Spleen (tissue), 13 donors: ENCODE measurements at places on chromosomes 7 and 10.

- DNase-seq, result no peak
- H3K36me3 ChIP-seq, result no peaks in the 10 kb centered on the region
- H3K27ac ChIP-seq, result no peak overlapping the region
Observed at GRCh38 chr10:46992803-46993561, 81.8 kb downstream of the PTPN20 start.

GRCh38 chr10:102511583-102512274, 8.0 kb downstream of the SUFU start:
- no peak overlapping the region for H3K4me3 ChIP-seq
- peaks cover 38% of the 10 kb centered on the region for H3K4me1 ChIP-seq
- DNase-seq, result peak; percentile 64
- no peaks in the 10 kb centered on the region for H3K27me3 ChIP-seq

DNA sequence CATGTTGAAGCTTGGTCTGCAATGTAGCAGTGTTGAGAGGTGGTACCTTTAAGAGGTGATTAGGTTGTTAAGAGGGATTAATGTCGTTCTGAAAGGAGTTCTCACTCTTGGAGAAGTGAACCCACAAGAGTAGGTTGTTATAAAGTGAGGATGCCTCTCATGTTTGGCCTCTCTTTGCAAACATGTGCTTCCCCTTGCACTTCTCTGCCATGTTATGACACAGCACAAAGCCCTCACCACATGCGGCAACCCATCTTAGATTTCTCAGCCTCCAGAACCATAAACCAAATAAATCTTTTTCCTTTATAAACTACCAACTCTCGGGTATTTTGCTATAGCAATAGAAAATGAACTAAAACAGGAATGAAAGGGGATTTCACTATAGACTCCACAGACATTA, 66.3 kb downstream of the KMT2C start:
- no peaks in the 10 kb centered on the region for H3K4me1 ChIP-seq
- H3K4me3 ChIP-seq, result no peak overlapping the region
- no peak overlapping the region for H3K27ac ChIP-seq
- H3K27me3 ChIP-seq, result no peaks in the 10 kb centered on the region

DNA sequence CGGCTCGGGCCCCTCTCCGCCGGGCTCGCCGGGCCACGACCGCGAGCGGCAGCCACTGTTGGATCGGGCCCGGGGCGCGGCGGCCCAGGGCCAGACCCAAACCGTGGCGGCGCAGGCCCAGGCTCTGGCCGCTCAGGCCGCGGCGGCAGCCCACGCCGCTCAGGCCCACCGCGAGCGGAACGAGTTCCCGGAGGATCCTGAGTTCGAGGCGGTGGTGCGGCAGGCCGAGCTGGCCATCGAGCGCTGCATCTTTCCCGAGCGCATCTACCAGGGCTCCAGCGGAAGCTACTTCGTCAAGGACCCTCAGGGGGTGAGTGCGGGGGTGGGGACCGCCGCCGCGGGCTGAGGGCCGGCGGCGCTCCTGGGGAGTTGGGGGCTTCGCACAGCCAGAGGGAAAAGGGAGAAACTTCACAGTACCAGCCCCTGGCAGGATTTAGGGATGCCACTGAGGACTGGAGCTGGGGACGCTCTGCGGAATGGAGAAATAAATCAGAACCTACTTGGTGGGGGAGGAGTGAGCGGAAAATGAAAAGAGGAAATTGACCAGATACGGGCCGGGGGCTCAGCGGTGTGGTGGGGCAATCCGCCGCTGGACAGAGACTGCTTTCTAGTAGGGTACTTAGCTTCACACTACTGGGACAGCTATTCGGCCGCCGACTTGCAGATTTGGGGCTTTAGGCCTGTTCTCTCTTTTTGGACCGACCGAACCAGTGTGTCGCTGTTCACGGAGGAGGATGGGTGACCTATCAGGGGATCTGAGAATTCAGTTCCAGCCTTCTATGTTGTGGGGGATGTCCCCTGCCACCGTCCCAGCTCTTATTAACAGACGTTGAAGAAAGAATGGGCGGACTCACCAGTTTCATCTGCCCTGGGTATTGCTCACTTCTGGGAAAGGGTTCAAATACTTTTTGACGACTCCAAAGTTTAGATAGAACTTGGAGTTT, 669 bp downstream of the PI4K2A start:
- peak overlapping the region; percentile 93 for H3K27ac ChIP-seq
- DNase-seq, result peak; percentile 85
- H3K4me3 ChIP-seq, result peak overlapping the region; percentile 82
- H3K4me1 ChIP-seq, result peaks cover 38% of the 10 kb centered on the region

DNA sequence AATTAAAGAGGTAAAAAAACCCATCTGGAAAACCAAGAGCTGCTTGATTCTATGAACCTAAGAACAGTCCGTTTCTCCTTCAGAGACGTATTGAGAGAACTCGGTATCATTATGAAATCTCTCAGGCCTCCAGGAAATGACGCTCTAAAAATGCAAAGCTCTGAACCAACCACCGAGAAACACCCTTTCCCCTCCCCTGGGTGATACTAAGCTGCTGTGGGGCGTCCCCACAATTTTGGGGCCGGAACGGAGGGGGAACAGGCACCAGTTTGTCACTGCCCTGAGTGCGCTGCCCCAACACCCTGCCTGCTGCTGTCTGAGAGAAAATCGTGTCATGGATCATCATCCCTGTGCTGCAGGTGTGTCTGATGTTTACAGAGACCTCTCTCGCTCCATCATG, 509.5 kb downstream of the DNAJB6 start:
- H3K36me3 ChIP-seq, result no peaks in the 10 kb centered on the region
- H3K4me1 ChIP-seq, result no peaks in the 10 kb centered on the region
- H3K27ac ChIP-seq, result no peak overlapping the region
- H3K4me3 ChIP-seq, result no peak overlapping the region
- DNase-seq, result no peak
- peaks cover 9% of the 10 kb centered on the region for H3K27me3 ChIP-seq

DNA sequence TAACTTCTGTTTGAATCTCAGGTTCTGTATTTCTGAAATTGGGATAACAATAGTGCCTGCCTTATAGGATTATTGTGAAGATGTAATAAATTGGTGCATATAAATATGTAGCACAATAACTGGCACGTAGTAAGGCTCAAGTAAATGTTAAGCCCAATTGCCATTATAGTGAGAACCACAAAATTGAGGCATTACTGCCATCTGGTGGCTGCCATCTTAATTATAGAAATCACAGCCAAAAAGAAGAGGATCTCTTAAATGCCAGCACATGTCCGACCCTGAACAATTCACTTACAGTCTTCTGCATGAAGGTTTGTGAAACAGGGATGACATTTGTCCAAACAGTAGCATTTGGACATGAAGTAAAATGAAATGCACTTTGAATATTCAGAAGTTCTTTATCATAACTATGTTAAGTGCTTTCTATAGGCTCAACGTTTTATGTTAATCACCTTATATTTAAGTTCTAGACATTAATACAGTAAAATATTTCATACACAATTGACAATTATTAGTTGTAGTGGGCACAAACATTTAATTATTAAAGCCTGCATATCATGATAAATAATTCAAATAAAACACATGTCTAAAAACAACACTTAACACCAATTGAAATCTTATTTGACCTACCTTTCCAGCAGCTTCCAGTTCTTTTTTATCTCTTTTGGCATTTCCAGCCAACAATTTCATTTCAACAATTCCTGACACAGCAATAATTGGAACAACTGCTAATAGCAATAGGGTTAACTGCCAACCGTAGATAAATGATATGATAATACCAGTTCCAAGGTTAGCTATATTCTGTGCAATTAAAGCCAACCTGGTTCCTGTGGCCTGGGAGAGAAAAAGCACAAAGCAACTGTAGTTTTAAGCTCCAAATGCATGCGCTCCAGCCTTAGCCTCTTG, 58.5 kb downstream of the ABCB4 start:
- H3K4me3 ChIP-seq, result no peak overlapping the region
- no peaks in the 10 kb centered on the region for H3K27me3 ChIP-seq
- no peaks in the 10 kb centered on the region for H3K36me3 ChIP-seq
- H3K4me1 ChIP-seq, result no peaks in the 10 kb centered on the region

GRCh38 chr10:10871352-10871751, 146.3 kb upstream of the CELF2 start:
- no peaks in the 10 kb centered on the region for H3K36me3 ChIP-seq
- H3K4me1 ChIP-seq, result no peaks in the 10 kb centered on the region
- H3K4me3 ChIP-seq, result no peak overlapping the region
- no peak overlapping the region for H3K27ac ChIP-seq
- H3K27me3 ChIP-seq, result no peaks in the 10 kb centered on the region

DNA sequence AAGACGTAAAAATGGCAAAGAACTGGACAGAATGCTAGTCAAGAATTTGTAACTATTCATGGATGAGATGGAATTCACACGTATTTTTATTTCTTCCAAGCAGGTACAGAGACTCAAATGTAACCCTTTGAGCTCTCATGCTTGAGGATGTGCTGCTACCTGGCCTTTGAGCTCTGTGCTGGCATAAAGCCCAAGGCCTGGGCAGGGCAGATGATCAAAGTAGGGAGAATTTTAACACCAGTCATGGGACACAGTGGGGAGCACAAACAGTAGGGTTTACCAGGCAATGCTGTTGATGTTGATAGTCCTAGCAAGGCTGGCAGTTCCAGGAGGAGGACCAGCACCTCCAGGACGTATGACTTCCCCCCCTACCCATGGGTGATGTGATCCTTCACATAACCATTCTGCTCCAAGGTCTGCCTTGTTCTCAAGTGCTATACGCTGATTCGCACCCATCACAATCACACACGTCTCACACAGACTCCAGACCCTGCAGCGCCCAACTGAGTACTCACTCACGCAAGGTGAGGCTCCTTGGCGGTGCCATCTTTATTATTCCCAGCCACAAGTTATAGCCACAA, 48.6 kb upstream of the DLG5 start:
- no peak for DNase-seq
- peaks cover 39% of the 10 kb centered on the region for H3K36me3 ChIP-seq
- no peak overlapping the region for H3K4me3 ChIP-seq
- no peak overlapping the region for H3K27ac ChIP-seq
- H3K4me1 ChIP-seq, result peaks cover 14% of the 10 kb centered on the region

GRCh38 chr10:77497748-77498147, 139.9 kb downstream of the KCNMA1 start:
- no peaks in the 10 kb centered on the region for H3K4me1 ChIP-seq
- no peaks in the 10 kb centered on the region for H3K27me3 ChIP-seq
- no peaks in the 10 kb centered on the region for H3K36me3 ChIP-seq
- H3K4me3 ChIP-seq, result no peak overlapping the region
- no peak for DNase-seq

DNA sequence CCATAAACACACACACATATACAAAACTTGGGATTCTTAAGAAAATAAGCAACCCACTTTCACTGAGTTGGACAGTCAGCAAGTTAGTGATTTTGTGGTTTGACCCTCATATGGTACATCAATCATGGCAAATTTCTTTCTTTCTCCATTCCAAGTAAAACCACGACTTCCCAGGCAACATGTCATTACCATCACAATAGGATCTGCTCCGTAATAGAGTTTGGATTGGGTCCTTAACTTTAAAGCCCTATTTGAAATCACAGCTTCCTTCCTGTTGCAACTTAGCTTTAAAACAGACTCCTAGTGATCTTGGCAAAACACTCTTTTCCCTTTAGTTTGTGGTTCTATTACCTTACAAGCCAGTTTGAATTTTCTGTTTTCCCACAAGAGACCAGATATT, 483.6 kb downstream of the INHBA start:
- no peak overlapping the region for H3K27ac ChIP-seq
- DNase-seq, result no peak
- no peaks in the 10 kb centered on the region for H3K27me3 ChIP-seq
- H3K36me3 ChIP-seq, result no peaks in the 10 kb centered on the region

DNA sequence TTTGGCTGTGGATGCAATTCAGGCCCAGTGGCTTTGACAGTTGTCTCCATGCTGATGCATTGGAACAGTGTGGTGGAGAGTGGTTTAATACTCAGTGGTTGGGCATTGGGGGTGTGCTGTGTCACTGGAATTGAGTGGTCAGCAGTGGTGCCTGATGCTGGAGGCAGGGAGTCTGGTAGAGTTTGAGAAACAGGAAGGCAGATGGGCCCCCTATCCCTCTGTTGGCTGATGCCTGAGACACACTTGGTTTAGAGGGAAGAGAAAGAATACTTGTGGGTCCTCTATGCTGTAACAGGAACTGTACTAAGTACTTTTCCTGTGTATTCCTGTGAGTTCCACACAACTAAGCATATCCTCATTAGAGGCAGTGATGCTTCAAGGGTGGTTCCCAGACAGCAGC, 55.4 kb downstream of the EEPD1 start:
- no peaks in the 10 kb centered on the region for H3K27me3 ChIP-seq
- DNase-seq, result no peak
- no peak overlapping the region for H3K27ac ChIP-seq
- H3K36me3 ChIP-seq, result no peaks in the 10 kb centered on the region

GRCh38 chr7:82234457-82235049, 209.0 kb downstream of the CACNA2D1 start:
- no peaks in the 10 kb centered on the region for H3K27me3 ChIP-seq
- H3K4me3 ChIP-seq, result no peak overlapping the region
- no peaks in the 10 kb centered on the region for H3K36me3 ChIP-seq
- H3K4me1 ChIP-seq, result no peaks in the 10 kb centered on the region

- no peak overlapping the region for H3K4me3 ChIP-seq
- H3K27me3 ChIP-seq, result no peaks in the 10 kb centered on the region
- no peak for DNase-seq
- H3K4me1 ChIP-seq, result peaks cover 4% of the 10 kb centered on the region
- no peaks in the 10 kb centered on the region for H3K36me3 ChIP-seq
Observed at GRCh38 chr10:77244746-77245145, 392.9 kb downstream of the KCNMA1 start.

DNA sequence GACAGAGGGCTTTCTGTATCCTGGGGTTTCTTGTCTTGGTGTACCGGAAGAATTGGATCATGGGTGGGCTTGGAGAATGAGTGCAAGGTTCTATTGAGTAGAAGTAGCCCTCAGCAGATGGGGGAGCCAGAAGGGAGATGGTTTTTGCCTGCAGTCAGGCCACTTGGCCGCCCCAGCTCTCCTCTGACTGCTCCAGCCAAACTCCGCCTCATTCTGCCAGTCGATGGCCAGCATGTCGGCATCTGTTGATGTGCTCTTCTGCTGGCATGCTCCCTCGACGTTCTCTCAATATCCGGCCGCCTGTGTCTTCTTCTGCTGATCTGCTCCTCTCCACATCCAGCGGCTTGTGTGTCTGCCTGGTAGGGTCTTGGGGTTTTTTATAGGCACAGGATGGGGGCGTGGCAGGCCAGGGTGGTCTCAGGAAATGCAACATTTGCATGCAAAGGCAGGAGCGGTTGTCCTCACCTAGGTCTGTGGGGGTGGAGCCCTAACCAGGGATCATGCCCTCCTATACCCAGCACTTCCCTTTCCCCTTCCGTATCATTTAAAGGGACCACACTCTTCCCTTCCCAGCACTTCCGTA, 40.2 kb upstream of the TNS3 start:
- H3K4me1 ChIP-seq, result peaks cover 19% of the 10 kb centered on the region
- no peak for DNase-seq
- no peaks in the 10 kb centered on the region for H3K36me3 ChIP-seq
- no peaks in the 10 kb centered on the region for H3K27me3 ChIP-seq
